ENCODE measurements at places on chromosomes 12 and 14. TPM values are rescaled to one million over a fixed set of nuclear protein-coding genes. Genes with fewer than 3 reads are reported as not detected.

GRCh38 chr12:130588696-130589539 is 127.2 kb downstream of the RIMBP2 start:
- no peak for DNase-seq

GRCh38 chr14:34184126-34184525 is 233.3 kb upstream of the EGLN3 start:
- no peak for DNase-seq

DNA sequence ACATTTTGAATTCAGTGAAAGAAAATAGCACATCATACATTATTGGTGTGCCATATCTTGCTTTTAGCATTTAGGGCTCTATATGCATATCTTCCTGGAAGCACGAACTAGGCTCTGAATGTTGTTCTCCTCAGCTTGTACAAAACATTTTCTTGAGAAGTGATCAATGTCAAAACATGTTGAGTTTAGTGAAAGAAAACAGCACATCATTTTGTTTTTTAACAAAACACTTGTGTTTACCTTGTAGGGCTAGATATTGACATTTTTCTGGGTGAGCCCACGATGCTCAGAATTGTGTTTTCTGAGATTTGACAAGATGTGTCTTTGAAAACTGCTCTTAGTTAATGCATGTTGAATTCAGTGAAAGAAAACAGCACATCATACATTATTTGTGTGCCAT is 81.0 kb downstream of the ASCL4 start:
- no peak for DNase-seq

DENND5B gene
- total RNA-seq, result 32.3 TPM

KCNC2 gene
- 4.7 TPM for total RNA-seq

SPIC gene
- not detected for total RNA-seq

- DNase-seq, result peak; percentile 89
Measured at GRCh38 chr14:70972107-70972976, 65.1 kb downstream of the PCNX1 start.

BCL2L2 gene
- 87.3 TPM for total RNA-seq

DNA sequence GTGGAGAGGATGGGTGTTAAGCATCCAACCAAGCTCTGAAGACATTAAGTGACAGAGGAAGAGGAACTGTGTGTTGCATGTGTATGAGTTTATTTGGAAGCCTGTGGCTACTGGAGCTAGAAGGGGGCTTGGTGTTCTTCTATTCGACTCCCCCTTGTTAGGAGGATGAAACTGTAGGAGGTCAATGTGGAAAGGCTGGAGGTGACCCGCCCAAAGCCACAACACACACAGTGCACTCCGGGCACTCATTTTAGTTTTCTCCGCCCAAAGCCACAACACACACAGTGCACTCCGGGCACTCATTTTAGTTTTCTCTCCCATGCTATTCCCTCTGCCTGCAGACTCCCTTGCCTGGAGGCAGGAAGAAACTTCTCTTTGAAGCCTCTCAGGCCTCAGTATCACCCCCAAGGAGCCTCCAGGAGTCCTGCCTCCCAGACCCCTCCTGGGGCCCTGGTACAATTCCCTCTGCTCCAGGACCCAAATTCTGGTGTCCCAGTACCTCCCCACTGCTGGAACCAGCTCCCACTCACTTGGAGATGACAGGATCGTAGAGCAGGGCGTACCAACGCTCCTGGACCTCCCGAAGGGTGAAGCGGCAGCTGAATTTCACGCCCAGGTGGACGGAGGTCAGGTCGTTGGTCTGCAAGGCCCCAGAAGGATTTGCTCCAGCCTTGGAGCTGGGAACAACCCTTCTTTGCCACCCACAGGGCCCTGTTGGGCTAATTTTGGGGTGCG is 3.8 kb downstream of the MCRS1 start:
- no peak for DNase-seq

GRCh38 chr12:89566615-89567014 is 40.8 kb upstream of the POC1B start:
- DNase-seq, result no peak

DNA sequence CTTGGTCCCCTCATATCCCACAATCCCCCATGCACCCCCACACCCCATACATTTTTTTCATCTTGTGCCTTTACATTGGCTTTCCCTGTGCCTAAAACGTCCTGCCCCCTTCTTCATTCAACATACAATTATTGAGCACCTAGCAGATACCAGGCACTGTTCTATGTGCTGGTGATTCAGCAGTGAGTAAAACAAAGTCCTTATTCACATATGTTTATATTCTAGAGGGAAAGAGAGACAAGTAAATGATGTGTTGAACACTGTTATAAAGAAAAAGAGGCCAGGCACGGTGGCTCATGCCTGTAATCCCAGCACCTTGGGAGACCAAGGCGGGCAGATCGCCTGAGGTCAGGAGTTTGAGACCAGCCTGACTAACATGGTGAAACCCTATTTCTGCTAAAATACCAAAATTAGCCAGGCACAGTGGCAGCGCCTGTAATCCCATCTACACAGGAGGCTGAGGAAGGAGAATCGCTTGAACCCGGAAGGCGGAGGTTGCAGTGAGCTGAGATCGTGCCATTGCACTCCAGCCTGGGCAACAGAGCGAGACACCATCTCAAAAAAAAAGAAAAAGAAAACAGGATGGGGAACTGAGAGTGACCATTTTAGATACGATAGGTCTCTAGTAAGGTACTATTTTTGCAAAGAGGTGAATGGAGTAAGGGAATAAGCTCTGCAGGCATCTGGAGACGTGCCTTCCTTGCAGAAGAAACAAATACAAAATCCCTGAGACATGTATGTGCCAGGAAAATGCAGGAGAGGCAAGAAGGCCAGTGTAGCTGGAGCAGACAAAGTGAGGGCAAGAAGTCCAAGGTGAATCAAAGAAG is 12.2 kb downstream of the SLC7A7 start:
- DNase-seq, result no peak

DNA sequence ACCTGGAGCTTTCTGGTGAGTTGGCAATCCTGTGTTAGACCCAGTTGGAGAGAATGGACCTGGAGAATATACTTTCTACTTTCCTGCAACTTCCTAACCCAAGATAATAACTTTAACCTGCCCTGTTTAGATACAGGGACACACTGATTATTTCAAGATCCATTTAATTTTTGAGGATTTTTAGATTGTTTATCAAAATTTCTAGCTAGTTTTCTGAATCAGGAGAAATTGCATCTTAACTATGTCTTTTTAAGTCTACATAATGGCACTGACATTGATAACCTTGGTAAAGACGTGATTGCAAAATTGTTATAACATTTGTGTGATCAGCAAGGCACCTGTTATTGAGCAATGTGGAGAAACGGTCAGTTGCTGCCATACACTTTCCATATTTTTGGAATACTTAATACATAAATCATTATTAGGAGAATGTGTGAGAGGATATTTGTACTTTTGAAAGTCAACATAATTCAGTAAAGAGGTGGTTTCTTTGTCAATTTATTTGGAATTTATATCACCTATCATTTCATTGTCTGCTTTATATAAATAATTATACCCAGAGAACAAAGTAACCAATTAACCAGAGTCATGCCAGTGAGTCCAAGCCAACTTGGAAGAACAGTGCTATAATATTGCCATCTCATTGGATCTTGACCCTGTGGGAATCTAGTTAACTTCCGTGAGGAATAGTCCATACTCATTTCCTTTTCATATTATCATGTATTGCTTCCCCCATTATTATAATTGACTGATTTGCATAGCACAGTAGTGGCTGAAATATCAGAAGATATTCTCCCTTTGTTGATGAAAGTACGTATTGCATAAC is 28.4 kb downstream of the NFYB start:
- no peak for DNase-seq

Measured in prostate gland (tissue), 2 donors.